GM23338 (cell line): ENCODE measurements at places on chromosomes 7 and 10. TPM values are rescaled to one million over a fixed set of nuclear protein-coding genes. Genes with fewer than 3 reads are reported as not detected.

GRCh38 chr10:128280271-128280670, 154.0 kb upstream of the MKI67 start:
- no peak for DNase-seq

DNA sequence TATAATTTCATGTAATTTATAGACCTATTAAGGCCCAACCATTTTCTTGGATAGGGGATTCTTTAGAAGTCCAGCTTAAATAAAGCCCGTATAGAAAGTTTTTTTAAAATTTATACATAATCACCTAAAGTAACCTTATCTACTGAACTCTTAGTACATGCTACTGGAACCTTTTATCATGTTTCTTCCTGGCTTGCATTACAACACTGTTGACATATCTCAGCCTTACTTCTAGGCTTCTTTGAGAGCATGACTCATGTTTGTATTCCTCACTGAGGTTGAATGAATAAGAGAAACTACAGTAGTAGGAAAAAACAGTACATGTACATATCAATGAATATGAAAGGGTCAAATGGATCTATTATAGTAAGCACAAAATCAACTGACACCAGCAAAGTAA, 8.2 kb upstream of the MAGI2 start:
- no peak for DNase-seq

DNA sequence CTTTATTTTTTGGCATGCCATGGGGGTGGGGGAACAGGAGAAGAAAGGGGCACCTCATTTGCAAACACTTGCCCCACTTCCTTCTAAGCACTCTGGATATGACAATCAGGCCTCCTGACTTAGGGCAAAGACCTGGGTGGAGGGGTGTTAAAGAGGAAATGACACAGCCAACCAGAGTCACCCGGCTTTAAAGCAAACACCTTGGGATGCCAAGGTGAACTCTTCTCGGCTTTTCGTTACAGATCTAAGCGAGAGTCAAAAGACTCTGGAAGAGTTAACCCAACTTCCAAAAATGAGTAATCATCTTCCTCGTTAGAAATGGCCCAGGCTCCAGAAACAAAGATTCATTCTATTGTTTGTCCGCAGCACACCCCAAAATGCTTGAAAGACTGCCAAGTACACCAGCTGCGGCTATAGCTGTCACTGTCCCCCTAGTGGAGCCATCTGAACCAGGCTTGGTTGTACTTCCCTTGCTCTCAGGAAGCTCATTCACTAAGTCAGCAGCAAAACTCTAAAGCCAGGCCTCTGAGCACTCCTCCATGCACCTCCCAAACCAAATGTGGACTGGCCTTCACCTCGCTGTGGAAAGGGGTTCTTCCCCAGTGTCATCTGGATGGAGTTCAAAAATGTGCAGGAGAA, 24.8 kb downstream of the FAM53B start:
- DNase-seq, result peak; percentile 71

DNA sequence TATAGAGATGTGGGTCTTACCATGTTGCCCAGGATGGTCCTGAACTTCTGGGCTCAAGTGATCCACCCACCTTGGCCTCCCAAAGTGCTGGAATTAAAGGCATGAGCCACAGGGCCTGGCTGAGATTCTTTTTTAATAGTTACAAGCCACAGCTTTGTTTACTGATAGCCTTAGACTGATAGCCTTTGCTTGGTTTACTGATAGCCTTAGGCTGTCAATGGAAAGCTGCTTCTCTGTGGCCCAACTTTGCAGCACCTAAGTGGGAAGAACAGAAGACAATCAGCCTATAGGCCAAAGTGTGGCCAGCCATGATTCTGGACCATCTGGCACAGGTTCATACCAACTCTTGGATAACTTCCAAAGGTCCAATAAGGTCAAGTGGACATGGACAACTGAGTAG, 24.1 kb upstream of the CDCA7L start:
- no peak for DNase-seq

- no peak for DNase-seq
Observed at GRCh38 chr7:676246-676971, 50.1 kb upstream of the DNAAF5 start.

GRCh38 chr7:48728799-48729198, 195.5 kb upstream of the CDC14C start:
- DNase-seq, result no peak

GRCh38 chr10:23073527-23073926, 21.9 kb upstream of the MSRB2 start:
- no peak for DNase-seq

- DNase-seq, result no peak
Observed at GRCh38 chr7:82388138-82388537, 55.4 kb downstream of the CACNA2D1 start.

GRCh38 chr10:99938563-99938962, 71.2 kb downstream of the DNMBP start:
- DNase-seq, result no peak

DNA sequence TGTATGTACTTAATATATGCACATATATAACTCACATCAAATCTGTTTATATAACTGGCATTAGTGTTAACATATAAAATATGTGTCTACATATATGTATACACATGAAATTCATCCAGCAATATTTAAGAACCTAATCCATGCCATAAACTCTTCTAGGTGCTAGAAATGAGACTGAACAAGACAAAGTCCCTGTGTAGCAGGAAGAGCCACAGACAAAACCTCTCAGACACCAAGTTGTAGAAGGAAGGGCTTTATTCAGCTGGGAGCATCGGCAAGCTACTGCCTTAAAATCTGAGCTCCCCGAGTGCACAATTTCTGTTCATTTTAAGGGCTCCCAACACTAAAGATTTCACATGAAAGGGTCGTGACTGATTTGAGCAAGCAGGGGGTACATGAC, 52.5 kb downstream of the CRPPA start:
- DNase-seq, result no peak

- no peak for DNase-seq
Observed at GRCh38 chr7:64863969-64864368, 39.1 kb upstream of the ZNF273 start.

GRCh38 chr7:5420067-5420880, 3.4 kb downstream of the TNRC18 start:
- DNase-seq, result peak; percentile 65

GRCh38 chr7:142556740-142557139, 192.5 kb upstream of the PRSS1 start:
- peak; percentile 59 for DNase-seq

DNA sequence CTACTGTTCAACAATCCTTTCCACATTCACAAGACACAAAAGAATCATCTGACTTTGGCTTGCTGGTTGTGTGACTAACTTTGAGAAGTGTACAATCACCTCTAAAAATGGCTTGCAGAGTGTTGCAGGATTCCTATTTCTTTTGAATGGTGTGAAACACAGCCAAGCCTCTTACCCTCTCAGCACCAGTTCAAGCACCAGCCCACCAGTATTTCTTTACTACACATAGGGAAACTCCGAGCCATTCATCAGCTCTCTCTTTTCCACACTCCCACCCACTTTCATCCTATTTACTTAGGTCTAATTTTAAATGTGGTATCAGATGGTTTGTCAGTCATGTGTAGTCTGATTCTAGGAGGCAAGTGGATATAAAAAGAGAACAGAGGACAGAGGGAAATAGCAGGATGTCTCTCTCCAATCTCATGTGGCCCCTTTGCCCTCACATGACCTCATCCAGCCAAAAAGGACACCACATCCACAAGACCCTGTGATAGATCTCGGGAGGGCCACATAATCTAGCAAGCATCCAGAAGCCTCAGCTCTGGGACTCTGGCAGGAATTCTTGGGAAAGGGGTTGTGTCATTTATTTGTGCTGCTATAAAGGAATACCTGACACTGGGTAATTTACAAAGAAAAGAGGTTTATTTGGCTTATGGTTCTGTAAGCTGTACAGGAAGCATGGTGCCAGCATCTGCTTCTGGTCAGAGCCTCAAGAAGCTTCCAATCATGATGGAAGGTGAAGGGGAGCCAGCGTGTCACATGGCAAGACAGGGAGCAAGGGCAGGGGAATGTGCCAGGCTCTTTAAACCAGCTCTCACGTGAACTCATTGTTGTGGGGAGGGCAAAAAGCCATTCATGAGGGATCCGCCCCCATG, 66.8 kb upstream of the NEBL start:
- no peak for DNase-seq

DNA sequence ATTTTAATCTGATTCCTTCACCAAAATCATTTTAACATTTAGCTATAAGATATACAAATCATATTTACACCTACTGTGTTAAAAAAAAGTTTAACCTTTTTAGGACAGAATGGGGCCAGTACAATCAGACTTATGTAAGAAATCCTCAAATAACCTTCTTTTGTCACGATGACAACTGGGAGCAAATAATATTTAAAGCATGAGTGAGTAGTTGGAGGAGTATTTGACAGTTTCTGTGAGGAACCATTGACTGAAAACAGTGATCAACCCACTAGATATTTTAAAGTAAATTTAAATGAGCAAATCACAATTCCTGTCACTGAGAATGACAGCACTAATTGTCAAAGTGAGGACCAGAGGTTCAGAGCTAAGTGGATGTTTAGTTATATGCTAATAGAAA, 289.1 kb downstream of the CNTNAP2 start:
- no peak for DNase-seq

TLX1 gene
- not detected in 2 replicates for total RNA-seq

NXPH1 gene
- total RNA-seq, result 3.0 and 5.2 TPM in 2 replicates

ZNF239 gene
- total RNA-seq, result 11.3 and 13.8 TPM in 2 replicates

ASAH2 gene
- 0.04 and 0.17 TPM in 2 replicates for total RNA-seq

SPDYE9 gene
- not detected in 2 replicates for total RNA-seq

CRTAC1 gene
- 0.74 and 1.2 TPM in 2 replicates for total RNA-seq

SPDYE2B gene
- total RNA-seq, result not detected in 2 replicates

CRPPA gene
- 0.45 and 1.0 TPM in 2 replicates for total RNA-seq
